ENCODE measurements at places on chromosomes 7 and 10.

DNA sequence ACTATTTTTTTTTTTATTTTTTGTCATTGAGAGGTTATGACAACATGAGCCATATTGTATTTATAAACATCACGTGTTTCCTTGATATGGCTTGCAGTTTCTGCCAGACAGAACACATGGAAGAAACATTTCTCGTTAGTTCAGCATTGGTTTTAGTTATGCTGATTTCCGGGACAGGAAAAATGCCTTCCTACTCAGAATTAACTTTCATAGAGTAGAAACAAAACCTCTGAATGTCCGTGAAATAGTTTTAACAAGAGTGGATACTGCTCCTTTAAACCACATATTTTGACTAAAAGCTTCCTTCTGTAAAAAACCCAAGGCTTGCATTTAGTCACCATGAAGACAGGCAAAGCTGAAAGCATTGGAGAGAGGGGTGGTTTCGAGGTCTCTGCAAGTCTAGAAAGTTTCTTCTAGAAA lies 240.4 kb downstream of the KIAA1217 start:
- no peak for DNase-seq

GRCh38 chr7:65219623-65220022 lies 154.0 kb upstream of the ZNF92 start:
- no peak for DNase-seq

GRCh38 chr10:102117391-102118159 lies 2.6 kb downstream of the LDB1 start:
- DNase-seq, result peak; percentile 98

GRCh38 chr7:20442951-20443350 lies 112.3 kb downstream of the ITGB8 start:
- DNase-seq, result no peak

DNA sequence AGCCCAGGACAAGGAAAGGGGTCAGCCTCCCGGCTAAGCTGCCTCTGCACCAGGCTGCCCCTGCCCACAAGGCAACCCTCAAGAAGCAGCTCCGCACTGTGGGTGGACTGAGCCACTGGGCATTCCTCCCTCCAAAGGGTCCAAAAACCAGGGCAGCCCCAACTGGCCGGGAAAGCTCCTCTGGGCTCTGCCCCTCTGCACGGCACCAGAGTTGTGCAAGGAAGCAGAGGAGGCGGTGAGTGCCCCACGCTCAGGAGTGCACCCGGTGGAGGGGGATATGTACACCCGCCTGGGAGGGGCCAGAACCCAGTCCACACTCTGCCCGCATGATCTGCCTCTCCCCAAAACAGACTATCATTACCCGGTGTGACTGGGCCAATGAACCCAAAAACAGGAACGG lies 43.8 kb downstream of the PTPRN2 start:
- no peak for DNase-seq

DNA sequence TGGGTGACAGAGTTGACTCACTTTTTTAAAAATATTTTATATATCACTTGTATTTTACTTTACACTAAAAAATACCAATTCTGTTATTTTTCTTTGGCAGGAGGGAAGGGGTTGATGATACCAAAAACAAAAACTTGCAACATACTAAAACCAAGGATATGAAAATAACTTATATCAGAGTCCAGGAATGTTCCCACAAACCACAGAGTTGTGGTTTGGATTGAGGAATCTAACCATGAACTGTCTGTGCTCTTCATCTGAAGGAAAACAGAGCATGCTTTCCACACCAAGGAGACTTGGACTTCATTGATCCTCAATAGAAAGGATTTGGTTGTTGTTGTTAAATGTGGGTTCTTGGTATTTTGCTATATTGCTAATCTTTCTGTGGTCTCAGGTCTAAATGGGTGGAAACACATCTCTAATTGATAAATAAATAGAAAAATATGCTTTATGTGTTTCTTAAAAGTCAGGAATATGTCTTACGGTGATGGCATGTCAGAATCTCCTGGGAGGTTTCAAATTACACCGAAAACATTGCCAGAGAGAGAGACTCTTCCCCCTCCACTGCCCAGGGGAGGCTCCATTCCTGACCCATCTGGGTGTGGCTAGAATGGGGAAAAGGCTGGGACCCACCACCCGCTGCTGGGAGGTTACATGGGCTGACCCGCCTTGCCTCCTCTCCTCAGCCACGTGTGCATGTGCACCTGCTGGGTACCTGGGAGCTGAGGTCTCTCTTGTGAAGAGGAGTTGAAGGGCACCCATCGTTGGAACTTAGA lies 46.9 kb upstream of the STK17A start:
- DNase-seq, result no peak

Measured in hematopoietic multipotent progenitor cell treated with erythropoietin and hydrocortisone succinate and interleukin-3 and kit ligand, for 4 days (in vitro differentiated cells).